ENCODE measurements at places on chromosomes 4 and X. TPM values are rescaled to one million over a fixed set of nuclear protein-coding genes. Genes with fewer than 3 reads are reported as not detected.
A peak's percentile ranks its signal among the peaks of the same experiment; 100 is the strongest.

DNA sequence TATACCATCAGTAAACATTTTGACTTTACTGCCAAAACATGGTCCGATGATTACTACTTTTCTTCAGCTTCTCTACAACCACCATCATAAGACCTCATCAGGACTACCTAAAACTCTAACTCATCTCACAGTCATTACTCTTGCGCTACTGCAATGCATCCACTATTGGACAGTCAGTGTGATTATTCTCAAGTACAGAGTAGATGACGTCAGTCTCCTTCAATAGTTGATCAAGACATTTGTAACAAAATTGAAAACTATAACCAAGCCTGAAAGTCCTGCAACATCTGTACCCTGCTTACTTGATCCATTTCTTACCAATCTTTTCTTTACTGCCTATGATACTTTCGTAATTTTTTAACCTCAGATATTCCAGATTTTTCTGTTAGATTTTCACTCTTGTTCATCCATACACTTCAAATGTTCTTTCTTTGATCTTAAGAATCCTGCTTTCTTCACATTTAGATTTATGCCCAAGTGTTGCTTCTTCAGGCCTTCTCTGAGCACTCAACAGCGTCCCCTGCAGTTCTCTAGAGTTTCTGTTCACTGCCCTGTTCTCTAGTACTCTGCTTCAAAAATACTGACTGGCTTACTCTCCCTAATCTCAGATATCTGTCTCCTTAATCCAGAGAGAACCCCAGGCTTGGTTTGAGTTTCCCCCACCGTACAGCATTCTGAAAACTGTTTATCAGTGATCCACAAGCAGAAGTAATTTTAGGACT, 1517.6 kb downstream of the STIM2 start:
- DNase-seq, result no peak

- DNase-seq, result peak; percentile 49
Measured at GRCh38 chr4:152382057-152382785, 153.7 kb downstream of the FBXW7 start.

GRCh38 chr4:11748164-11748872, 319.6 kb upstream of the HS3ST1 start:
- DNase-seq, result no peak

OTOP1 gene
- total RNA-seq, result not detected

CLDN2 gene
- not detected for total RNA-seq

DNA sequence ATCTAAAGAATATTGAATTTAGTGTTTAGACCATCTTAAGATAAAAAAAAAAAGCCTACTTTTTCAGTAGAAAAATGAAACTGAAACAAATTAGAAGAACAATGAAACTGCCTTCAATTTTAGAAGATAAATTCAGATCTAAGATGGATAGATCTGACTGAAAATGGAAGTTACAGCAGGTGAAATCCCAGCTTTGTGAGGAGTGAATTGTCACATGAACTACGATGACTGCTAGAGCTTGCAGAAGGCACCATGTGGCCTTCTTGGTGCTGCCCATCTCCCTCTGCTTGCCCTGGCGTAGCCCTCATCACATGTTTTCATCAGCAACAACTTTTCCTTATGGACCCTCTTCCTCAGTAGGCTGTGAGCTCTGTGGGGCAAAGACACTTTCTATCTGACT, 51.4 kb upstream of the EMCN start:
- DNase-seq, result no peak

GRCh38 chrX:68669871-68670270, 22.4 kb downstream of the STARD8 start:
- no peak for DNase-seq

DNA sequence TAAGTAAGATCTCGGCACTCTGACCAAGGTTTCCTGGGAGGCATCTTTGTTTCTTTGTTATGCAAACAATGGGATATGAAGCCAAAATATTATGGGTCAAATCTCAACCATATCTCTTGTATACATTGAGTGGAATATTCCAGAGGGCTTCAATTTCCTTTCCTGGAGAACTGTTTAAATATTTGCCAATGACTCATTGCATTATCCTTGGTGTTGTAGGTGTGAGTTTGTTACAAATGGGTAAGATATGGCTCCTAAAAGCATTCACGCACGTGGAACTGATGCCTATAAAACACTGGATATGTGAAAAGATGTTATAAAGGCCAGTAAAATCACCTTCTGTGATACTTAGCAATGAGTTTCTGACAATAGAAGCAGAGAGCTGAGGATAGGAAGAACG, 150.5 kb upstream of the WDR1 start:
- no peak for DNase-seq

FAM47E gene
- 0.19 TPM for total RNA-seq

SORCS2 gene
- total RNA-seq, result not detected

RPA4 gene
- total RNA-seq, result not detected

GRCh38 chr4:140581078-140581477, 12.3 kb upstream of the UCP1 start:
- DNase-seq, result no peak

PITX2 gene
- not detected for total RNA-seq

DNA sequence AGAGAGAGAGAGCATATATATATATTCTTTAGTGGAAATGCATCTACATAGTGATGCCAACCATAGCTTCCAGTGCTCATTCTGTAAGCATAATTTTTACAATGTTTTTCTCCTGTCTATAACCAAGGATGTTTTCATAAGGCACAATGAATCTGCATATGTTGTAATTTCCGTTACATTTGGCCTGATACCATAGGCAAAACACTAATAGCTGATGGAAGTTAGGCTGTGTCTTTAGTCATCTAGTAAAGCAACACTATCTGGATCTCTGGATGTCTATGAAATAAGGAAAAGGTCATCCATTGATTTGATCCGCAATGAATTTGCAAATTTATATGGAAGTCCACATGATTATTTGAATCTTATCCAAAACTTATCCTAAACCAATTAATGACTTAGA, 8.1 kb downstream of the PCDH7 start:
- DNase-seq, result no peak

- DNase-seq, result peak; percentile 92
Measured at GRCh38 chr4:78775303-78776078, 659 bp upstream of the BMP2K start.

CYSLTR1 gene
- total RNA-seq, result 0.39 TPM

- DNase-seq, result no peak
Measured at GRCh38 chr4:119105605-119106004, 30.0 kb upstream of the MYOZ2 start.

DNA sequence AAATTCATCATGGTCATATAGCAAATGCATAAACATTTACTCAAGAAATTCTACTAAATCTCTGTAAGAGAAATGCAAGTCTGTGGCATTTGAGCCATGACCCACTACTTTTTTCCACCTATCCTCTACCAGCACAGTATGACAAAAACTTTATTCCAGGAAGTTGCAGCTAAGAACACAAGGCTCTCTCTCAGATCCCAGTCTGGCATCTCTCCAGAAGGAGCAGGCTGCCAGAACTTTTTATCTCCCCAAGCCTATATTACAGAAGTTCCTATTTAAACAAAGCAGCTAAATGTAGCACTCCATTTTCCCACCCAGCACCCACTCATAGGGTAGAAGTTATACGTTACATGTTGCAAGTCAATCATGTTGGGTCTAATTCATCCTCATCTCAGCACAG, 49.3 kb upstream of the EPGN start:
- DNase-seq, result no peak

VSIG4 gene
- not detected for total RNA-seq

CT83 gene
- total RNA-seq, result not detected

GAGE13 gene
- not detected for total RNA-seq

DNA sequence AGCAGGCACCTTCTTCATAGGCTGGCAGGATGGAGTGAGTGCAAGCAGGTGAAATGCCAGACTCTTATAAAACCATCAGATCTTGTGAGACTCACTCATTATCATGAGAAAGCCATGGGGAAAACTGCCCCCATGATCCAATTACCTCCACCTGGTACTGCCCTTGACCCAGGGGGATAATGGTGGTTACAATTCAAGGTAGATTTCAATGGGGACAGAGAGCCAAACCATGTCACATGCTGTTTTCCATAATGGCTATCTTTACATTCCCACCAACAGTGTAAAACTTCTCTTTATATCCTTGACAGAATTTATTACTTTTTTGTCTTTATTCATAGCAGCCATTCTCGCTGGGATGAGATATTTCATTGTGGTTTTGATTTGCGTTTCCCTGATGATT, 663.0 kb upstream of the AGA start:
- no peak for DNase-seq

NDP gene
- not detected for total RNA-seq

- DNase-seq, result no peak
Measured at GRCh38 chr4:116016201-116016600, 902.8 kb upstream of the NDST4 start.

KLHL15 gene
- 29.7 TPM for total RNA-seq

- no peak for DNase-seq
Measured at GRCh38 chrX:123682186-123682585, 50.7 kb downstream of the THOC2 start.

GRCh38 chr4:76060506-76060905, 14.0 kb upstream of the ART3 start:
- no peak for DNase-seq

GRCh38 chr4:111027526-111027925, 404.6 kb upstream of the PITX2 start:
- no peak for DNase-seq

DNA sequence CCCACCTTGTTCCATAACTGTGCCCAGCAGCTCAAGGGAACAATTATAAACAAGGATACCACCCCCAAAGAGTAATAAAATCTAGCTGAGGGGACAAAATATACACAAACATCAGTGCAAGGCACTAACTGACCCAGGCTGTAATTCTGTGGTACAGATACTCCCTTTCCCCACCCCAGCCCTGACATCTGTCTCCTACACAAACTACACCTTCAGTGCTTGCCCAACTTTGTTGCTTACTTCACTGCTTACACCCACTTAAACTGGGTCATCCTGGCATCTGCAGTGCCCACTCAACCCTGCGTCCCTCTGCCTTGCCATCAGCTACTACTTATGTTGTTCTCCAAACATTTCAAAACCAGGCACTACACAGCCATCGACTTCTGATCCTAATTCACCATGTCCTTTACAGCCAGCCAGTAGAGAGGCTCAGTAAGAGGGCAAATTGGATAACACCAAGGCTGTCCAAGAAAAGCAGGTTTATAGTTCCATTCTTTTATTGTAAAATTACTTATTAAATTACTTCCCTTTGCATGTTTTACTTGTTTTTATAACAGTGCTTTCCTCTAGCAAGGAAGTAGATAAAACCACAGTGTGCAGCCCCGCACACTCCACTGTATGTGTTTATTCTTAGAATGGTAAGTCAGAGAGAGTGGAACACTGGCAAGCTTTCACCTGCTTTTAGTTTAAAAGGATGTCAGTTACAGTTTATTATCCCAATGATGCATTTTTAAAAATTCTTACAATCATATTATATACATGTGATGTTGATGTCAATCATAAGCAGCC, 149.6 kb downstream of the INPP4B start:
- peak; percentile 19 for DNase-seq

- DNase-seq, result no peak
Measured at GRCh38 chr4:79540143-79540542, 132.1 kb upstream of the GK2 start.

SUPT20HL1 gene
- not detected for total RNA-seq

SSX1 gene
- not detected for total RNA-seq

GAGE1 gene
- not detected for total RNA-seq

GRCh38 chrX:111823128-111823527, 52.9 kb upstream of the TRPC5OS start:
- no peak for DNase-seq

MAGEH1 gene
- total RNA-seq, result 13.0 TPM

DNA sequence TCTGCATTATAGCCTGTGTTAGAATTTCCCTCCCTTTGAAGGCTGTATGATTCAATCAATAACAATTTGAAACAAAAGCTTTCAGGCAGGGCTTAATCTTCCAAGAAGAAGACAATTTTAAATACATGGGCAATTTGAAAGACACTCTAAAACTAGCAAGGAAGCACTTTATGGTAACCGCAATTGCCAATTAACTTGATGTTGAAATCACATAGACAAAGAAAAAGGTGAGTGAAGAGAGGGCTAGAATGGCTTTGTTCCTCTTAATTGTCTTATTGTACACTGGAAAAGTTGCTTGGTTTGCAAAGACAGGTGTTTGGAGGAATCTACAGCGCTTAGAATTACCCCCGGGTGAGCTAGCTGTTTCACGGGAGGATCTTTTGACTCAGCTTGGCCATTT, 74.4 kb upstream of the PRKX start:
- DNase-seq, result no peak

GRCh38 chrX:93428497-93428896, 244.9 kb downstream of the NAP1L3 start:
- no peak for DNase-seq

- DNase-seq, result no peak
Measured at GRCh38 chr4:141768954-141769353, 132.6 kb downstream of the IL15 start.

- DNase-seq, result no peak
Measured at GRCh38 chr4:133355633-133356032, 206.5 kb downstream of the PCDH10 start.

GRCh38 chr4:123870216-123870876, 473.8 kb downstream of the SPRY1 start:
- no peak for DNase-seq

DNA sequence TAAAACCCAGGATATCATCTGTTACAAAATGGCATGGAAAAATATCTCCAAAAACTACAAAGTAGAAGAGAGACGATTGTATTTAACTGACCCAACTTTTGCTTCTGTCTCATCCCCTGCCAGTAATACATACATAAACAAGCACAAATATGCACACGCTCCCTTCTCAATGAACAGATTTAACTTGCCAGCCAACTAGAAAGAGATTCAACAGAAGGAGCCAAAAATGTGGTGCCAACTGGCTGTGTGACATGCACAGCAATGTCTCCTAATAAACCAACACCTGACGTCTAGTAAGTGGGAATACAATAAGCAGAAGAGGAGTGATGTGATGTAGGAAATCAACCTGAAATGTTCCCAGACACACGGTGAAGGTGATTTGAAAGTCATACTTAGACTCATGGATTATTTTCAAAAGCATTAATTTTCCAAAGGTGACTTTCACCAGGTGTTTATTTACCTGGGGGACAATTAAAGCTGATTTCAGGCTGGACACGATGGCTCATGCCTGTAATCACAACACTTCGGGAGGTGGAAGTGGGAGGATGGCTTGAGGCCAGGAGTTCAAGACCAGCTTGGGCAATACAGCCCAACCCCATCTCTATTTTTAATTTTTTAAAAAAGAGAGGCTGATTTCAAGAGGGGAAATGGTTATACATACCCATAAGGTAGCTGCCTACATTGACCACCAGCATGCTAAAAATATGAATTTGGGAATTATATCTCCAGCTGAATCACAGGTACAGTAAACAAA, 33.7 kb downstream of the SH3RF1 start:
- no peak for DNase-seq

DNA sequence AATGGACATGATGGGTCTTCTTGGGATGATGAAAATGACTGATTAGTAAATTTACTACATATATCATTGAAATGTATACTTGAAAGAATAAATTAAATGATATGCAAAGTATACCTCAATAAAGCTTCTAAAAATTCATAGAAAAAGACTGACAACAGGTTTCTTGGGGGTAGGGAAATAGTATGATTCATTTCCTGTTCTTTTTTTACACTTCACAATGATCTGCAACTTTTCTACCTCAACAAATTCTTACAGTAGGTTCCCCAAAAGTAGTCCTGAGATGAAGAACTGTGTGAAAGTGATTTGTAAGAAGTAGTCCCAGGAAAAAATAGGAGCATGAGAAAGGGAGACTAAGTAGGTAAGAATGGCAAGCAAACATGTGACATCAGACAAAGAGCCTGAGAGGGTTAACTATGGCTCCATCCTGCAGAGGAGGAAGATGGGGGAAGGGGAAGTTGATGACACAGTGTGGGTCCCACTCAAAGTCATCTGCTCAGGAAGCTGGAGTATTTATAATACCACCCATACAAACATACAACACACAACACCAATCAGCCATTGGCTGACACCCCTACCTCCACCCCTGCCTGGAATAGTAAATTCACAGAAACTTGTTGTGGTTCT, 73.9 kb downstream of the ARHGAP6 start:
- DNase-seq, result no peak
